Vagina (tissue), 2 donors: ENCODE measurements at places on chromosomes 3 and 15. TPM values are rescaled to one million over a fixed set of nuclear protein-coding genes. Genes with fewer than 3 reads are reported as not detected.

- no peak for DNase-seq
Observed at GRCh38 chr3:2921452-2921851, 188.7 kb downstream of the IL5RA start.

GRCh38 chr3:192851821-192852372 lies 65.8 kb downstream of the MB21D2 start:
- DNase-seq = no peak

ATP8B4 gene
- 9.8 TPM for total RNA-seq

DNA sequence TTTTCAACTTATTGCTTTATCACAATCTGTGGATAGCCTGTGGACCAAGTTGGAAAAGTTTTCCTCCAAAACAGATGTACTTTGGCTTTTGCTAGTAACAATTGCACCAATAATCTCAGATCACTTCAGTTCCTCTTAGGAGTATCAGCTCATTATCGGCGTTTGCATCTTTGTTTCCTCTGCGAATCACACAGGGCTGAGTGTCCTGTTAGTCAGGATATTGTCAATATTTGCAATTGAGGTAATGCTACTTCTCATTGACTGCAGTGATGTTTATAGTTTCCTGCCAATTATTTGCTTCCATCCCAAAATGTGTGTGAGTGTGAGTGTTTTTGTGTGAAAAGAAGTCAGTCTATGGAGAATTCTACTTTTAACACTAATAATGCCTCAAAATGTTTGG lies 545.0 kb downstream of the SI start:
- no peak for DNase-seq

DNA sequence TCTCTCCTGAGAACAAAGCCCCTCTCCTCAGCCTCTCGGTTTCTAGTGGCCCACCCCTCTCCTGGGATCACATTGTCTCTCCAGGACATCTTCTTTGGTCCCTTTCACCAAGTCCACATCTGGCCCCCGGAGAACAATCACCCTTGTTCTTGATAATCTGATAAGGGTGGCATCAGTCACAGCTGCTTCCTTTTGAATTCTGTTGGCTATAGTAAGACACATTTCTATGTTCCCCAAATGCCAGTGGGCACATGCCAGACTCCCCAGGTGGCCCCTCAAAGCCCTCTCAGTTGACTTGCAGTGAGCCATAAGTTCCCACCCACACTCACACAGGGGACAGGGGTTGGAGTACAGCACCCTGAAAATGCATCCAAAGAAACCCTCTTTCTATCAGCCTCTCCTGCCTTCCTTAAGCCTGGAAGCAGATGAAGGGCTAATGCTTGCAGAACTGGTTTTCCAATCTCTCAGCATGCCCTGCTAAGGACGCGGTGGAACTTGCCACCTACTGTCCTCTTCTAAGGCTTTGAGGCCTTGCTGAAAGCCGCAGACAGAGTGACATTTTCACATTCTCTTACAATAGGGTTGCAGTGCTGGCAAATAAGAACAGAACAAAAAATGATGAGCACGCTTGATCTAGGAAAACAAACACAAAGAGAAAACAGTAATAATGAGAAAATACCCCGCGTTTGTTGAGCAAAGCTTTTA lies 101.3 kb upstream of the SLCO3A1 start:
- no peak for DNase-seq

GRCh38 chr15:39191871-39192291 lies 389.0 kb upstream of the THBS1 start:
- DNase-seq = no peak

DNA sequence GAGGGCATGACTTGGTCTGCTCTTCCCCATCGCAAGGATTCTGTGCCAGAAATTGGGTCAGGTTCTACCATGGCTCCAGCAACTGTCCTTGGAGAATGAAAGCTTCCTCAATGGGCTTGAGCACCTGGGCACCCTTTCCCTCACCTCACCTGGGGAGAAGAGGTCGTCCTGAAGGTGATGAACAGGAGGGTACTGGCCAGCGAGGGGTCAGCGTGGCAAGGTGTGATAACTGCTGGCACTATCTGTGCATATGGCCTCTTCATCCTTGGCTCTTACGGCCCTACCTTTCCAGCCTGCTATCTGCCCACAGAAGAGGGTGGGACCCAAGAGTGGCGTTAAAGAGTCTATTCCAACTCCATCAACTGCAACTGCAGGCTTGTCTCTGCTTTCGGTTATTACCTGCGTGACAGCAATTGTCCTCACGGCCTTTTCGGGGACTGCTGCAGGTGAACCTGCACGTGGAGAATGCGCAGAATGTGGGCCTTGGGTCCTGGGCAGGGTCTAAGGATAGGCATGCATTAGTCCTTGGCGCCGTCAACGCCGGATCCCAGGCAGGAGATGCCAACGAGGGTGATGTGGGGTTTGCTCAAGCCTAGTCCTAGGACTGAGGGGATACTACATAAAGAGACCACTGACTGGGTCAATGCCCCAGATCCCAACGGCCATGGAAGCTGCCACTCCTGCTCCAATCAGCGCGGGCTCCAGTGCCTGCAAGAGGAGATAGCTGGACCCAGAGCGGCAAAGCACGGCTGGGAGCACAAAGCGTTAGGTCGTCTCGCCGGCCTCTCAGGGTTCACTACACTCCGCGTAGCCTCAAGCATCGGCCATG lies 625 bp upstream of the RBM15B start:
- DNase-seq = no peak
